ENCODE measurements at places on chromosomes 2 and 18.

GRCh38 chr2:53994818-53995808 is 24.3 kb upstream of the PSME4 start:
- H3K4me3 ChIP-seq = peak overlapping the region; percentile 35
- H3K27ac ChIP-seq = peak overlapping the region; percentile 95
- H3K27me3 ChIP-seq = no peaks in the 10 kb centered on the region
- H3K4me1 ChIP-seq = peaks cover 31% of the 10 kb centered on the region
- no peak for DNase-seq

DNA sequence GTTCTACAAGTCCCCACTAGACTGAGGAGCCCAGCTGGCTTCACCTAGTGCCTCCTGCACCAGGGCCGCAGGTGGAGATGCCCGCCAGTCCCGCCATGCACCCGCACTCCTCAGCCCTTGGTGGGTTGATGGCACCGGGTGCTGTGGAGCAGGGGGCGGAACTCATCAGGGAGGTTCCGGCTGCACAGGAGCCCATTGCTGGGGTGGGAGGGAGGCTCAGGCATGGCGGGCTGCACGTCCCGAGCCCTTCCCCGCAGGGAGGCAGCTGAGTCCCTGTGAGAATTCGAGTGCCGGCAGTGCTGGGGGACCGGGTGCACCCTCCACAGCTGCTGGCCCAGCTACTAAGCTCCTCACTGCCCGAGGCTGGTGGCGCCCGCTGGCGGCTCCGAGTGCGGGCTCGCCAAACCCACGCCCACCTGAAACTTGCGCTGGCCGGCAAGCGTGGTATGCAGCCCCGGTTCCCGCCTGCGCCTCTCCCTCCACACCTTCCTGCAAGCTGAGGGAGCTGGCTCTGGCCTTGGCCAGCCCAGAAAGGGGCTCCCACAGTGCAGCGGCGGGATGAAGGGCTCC is 252.7 kb upstream of the TCF4 start:
- no peak overlapping the region for H3K27ac ChIP-seq
- no peaks in the 10 kb centered on the region for H3K27me3 ChIP-seq
- no peaks in the 10 kb centered on the region for H3K4me1 ChIP-seq
- DNase-seq = no peak

DNA sequence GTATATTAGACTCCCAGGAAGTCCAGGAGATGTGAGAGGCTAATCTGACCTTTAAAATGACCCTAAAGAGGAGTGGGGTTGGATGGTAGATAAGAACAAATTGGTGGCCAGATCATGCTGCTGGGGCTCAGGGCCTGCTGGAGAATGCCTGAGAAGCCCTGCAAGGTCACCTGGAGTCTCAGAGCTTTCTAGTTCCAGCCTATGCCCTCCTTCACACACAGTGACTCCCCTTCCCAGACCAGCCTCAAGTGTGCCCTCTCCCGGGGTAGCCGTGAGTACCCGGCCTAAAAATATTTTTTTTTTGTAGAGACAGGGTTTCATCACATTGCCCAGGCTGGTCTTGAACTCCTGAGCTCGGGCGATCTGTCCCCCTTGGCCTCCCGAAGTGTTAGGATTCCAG is 44.2 kb upstream of the FZD5 start:
- H3K27me3 ChIP-seq = peaks cover 11% of the 10 kb centered on the region
- no peaks in the 10 kb centered on the region for H3K4me1 ChIP-seq
- no peak for DNase-seq
- no peak overlapping the region for H3K27ac ChIP-seq

DNA sequence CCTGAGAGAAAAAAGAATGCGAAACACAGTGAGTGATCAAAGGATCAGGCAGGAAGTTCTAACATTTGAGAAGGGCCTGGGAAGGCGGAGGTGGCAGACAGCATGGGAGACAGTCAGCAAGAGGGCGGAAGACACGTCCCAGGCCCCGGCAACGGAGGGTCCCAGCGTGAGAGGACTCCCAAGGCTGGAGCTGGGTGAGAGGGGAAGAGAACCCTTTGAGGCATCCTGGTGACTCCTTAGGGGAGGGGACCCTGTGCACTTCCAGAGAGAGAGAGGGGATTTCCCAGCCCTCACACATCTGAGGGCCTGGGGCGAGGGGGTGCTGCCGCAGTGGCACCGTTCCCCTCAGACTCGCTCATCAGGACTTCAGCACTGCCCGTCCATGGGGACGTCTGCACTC is 133.4 kb downstream of the RTP5 start:
- H3K27ac ChIP-seq = no peak overlapping the region
- peak; percentile 25 for DNase-seq
- peaks cover 10% of the 10 kb centered on the region for H3K4me1 ChIP-seq
- H3K4me3 ChIP-seq = no peak overlapping the region
- H3K36me3 ChIP-seq = peaks cover 4% of the 10 kb centered on the region

DNA sequence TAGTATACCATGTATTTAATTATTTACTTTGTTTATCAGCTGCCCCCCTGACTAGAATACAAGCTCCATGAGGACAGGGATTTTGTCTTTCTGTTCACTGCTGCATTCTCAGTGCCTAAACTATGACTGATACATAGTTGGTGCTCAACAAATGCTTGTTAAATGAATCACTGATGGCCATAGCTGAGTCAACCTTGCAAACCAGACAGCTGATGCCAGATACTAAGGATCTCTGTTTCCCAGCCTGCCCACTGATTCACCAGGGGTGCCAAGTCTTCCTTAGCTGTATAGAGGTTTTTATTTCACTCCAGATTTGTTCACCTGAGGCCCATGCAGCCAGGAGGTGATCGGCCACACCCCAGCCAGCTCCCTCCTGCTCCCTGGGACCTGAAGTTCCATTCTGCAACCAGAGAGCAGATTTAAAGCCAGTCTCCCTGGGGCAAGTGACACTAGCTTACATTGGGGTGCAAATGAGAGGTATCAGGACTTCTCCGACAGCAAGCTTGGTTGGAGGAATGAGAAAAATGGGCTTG is 92.2 kb downstream of the C1QL2 start:
- no peaks in the 10 kb centered on the region for H3K36me3 ChIP-seq
- no peaks in the 10 kb centered on the region for H3K4me1 ChIP-seq
- no peaks in the 10 kb centered on the region for H3K27me3 ChIP-seq
- H3K4me3 ChIP-seq = no peak overlapping the region
- no peak overlapping the region for H3K27ac ChIP-seq

GRCh38 chr2:239283961-239284795 is 116.6 kb downstream of the HDAC4 start:
- peaks cover 22% of the 10 kb centered on the region for H3K36me3 ChIP-seq
- peak overlapping the region; percentile 62 for H3K4me3 ChIP-seq
- no peaks in the 10 kb centered on the region for H3K27me3 ChIP-seq
- H3K4me1 ChIP-seq = peaks cover 61% of the 10 kb centered on the region

DNA sequence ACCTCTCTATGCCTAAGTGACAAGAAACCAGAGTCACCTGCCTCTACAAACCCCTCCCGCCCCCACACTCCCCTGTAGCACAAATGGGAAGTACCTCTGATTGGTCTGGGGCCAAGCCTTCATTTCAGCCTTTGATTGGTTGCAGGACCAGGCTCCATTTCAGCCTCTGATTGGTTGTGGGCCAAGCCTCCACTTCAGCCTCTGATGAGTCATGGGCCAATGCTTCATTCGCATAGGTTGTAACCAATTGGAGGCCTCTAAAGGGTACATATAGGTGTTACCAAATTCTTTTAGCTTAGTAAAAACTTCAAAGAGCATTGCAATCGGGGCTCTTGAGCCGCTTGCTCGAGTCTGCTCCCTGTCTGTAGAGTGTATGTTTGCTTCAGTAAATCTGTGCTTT is 25.0 kb downstream of the CCDC102B start:
- no peak overlapping the region for H3K27ac ChIP-seq
- no peak overlapping the region for H3K4me3 ChIP-seq
- H3K4me1 ChIP-seq = no peaks in the 10 kb centered on the region
- no peaks in the 10 kb centered on the region for H3K27me3 ChIP-seq

GRCh38 chr2:158578703-158579330 is 122.1 kb downstream of the PKP4 start:
- DNase-seq = no peak
- H3K4me3 ChIP-seq = no peak overlapping the region
- no peaks in the 10 kb centered on the region for H3K4me1 ChIP-seq
- H3K27ac ChIP-seq = no peak overlapping the region
- peaks cover 4% of the 10 kb centered on the region for H3K36me3 ChIP-seq

DNA sequence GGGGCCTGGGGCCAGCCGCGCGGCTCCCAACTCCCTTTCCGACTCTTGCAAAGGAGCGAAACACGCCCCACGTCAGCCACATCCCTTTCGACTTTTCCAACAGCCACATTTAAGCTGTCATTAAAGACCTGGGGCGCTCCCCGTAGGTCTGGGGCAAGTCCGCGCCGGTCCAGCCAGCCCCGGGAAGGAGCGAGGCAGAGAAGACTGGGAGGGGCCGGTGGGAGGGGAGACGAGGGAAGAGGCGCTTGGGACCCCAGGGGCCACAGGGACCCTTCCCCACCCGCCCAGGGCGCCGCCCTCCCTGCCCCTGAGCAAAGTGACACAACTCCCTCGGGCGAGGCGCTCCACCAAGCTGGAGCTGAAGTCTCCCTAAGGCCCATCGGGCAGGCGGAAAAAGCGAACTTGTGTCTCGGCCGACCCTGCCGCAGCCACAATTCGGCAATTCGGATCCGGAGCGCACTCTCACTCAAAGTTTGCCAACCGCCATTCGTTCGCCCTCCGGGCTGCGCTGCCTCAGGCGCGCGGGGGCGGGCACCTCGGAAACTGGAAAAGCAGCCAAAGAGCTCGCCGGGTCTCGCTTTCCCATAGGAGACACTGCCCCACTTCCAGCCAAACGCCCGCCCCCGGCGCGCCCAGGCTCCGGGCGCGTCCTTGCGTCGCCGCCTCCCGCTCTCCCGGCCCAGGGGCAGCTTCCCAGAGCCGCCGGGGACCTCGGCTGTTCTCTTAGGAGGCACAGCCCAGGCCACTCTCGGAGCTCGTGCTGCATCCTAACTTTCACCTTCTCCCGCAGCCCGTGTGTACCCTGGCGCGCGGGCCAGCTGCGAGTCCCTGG is 1.1 kb upstream of the KCTD1 start:
- peak; percentile 35 for DNase-seq
- peaks cover 7% of the 10 kb centered on the region for H3K36me3 ChIP-seq
- peaks cover 30% of the 10 kb centered on the region for H3K4me1 ChIP-seq
- peaks cover 75% of the 10 kb centered on the region for H3K27me3 ChIP-seq
- no peak overlapping the region for H3K27ac ChIP-seq

GRCh38 chr2:165287094-165287778 is 48.0 kb downstream of the SCN2A start:
- no peak overlapping the region for H3K27ac ChIP-seq
- H3K27me3 ChIP-seq = peaks cover 9% of the 10 kb centered on the region

DNA sequence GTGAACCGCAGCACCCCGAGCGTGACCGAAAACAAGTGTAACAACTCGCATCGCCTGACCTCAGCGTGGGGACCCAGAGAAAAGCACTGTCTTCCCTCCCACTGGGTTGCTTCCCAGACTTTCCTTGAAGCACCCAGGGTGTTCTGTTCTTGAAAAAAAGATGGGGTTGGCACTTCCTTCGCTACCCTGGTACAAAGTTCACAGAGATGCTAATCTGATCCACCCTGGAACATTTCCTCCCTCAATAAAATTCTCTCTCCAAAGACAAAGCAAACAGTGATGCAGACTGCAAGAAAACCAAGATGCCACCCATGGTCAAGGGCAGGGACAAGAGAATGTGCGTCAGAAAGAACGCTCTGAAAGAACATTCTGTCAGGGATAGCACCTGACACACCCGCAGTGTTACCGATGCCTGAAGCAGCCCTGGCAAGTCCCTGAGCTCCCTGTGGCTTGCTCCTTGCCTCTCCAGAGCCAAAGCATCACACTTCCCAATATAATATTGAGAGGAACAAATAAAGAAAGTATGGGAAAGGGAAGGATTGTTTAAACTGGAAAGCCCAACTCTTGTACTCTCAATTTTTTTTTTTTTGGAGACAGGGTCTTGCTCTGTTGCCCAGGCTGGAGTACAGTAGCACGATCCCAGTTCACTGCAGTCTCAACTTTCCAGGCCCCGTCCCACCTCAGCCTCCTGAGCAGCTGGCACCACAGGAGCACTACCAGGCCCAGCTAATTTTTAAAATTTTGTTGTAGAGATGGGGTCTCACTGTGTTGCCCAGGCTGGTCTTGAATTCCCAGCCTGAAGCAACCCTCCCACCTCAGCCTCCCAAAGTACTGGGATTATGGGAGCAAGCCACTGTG is 70.7 kb downstream of the TBC1D8 start:
- no peak overlapping the region for H3K4me3 ChIP-seq
- DNase-seq = no peak

DNA sequence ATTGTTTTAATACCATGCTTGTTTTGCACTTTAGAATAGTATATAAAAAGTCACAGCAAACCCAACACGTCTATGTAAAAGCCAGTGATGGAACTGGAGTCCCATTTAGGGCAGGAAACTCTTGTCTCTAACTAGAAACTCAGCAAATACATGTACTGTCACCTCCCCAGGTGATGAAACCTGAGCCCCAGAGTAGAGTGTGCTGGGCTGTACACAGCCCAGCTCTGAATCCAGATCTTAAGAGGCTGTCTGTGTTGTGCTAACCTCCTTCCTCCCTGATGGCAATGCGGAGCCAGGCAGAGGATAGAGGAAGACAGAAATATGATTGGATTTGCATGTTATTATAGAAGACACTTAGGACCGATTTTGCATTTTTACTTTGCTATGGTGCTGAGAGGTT is 317.5 kb upstream of the TRIB2 start:
- H3K36me3 ChIP-seq = peaks cover 3% of the 10 kb centered on the region
- no peak overlapping the region for H3K4me3 ChIP-seq
- no peak for DNase-seq

- DNase-seq = no peak
- no peaks in the 10 kb centered on the region for H3K4me1 ChIP-seq
- no peak overlapping the region for H3K27ac ChIP-seq
- no peak overlapping the region for H3K4me3 ChIP-seq
Observed at GRCh38 chr2:229622495-229623355, 91.6 kb downstream of the DNER start.

DNA sequence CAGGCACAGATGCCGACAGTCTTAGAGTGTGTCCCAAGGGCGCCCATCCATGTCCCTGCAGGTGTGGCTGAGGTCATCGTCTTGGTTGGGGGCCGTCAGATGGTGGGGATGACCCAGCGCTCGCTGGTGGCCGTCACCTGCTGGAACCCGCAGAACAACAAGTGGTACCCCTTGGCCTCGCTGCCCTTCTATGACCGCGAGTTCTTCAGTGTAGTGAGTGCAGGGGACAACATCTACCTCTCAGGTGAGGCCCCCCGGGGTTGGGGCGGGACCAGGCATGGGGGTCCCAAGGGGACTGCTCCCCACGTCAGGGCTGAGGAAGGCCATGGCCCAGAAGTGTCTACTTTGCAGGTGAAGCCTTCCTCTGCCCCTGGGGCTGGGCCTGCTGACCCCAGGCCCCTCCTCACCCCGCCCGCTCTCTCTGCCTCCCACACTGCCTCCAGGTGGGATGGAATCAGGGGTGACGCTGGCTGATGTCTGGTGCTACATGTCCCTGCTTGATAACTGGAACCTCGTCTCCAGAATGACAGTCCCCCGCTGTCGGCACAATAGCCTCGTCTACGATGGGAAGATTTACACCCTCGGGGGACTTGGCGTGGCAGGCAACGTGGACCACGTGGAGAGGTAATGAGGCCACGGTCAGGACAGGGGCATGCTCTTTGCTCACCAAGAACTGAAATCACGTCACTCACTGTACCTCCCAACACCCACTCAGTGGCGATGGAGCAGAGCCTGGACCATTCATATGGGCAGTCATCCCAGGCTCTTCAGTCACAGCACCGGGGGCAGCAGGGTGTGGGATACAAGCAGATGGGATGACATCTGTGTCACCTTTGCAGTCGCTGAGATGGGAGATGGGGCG is 230.8 kb downstream of the ATAD2B start:
- H3K27ac ChIP-seq = no peak overlapping the region
- peak; percentile 8 for DNase-seq
- no peaks in the 10 kb centered on the region for H3K36me3 ChIP-seq

- H3K4me3 ChIP-seq = no peak overlapping the region
- H3K27me3 ChIP-seq = peaks cover 23% of the 10 kb centered on the region
- H3K4me1 ChIP-seq = peaks cover 9% of the 10 kb centered on the region
- no peak overlapping the region for H3K27ac ChIP-seq
- H3K36me3 ChIP-seq = no peaks in the 10 kb centered on the region
Observed at GRCh38 chr18:8602557-8602956, 6.7 kb upstream of the RAB12 start.

Measured in activated naive CD4-positive, alpha-beta T cell treated with anti-CD3 and anti-CD28 coated beads, Interleukin-2, amount 10 ng/mL, durations not matched to agents 7 days and 5 days (primary cell).